ENCODE measurements at places on chromosomes 1 and 21.

- DNase-seq: no peak
Measured at GRCh38 chr21:44726826-44727225, 15.5 kb upstream of the TSPEAR start.

GRCh38 chr1:210764536-210764935, 369.4 kb downstream of the KCNH1 start:
- DNase-seq: no peak

DNA sequence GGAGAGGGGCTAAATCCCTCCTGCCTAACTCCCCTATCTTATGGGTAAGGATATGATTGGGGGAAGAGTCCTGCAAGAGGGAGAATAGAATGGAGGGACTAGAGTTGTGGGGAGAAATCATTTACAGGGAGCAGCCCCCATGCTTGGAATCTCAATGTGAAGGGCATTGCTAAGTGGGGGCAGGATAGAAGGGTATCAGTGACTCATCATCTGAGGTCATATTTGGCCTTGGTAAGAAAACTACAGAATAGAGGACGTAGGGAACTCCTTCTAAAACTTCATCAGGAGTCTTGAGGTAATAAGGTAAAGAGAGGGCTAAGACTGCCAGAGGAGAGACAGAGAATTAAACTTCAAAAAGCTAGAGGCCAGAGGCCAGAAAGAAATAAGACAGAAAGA, 487 bp downstream of the HJV start:
- DNase-seq: no peak

GRCh38 chr1:219152751-219153150, 20.9 kb upstream of the LYPLAL1 start:
- DNase-seq: no peak

DNA sequence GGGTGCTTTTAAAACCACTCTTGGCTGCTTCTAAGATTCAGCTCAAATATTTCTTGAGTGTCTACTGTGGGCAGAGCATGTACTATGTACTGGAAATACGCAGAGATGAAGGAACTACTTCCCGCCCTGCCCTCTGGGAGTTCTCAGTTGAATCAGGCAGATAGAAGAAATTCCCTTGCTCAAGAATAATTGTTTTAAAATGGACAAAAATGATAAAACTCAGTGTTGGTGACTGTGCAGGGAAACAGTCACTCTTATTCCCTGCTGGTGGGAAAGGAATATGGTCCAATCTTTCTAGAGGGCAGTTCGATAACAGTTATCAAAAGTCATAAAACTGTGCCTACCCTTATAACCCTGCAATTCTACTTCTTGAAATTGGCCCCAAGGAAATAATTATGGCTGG, 16.9 kb upstream of the GRHL3 start:
- no peak for DNase-seq
